ENCODE measurements at places on chromosomes 4 and X.

GRCh38 chr4:127203562-127204200, 429.1 kb upstream of the INTU start:
- DNase-seq, result peak; percentile 70

GRCh38 chr4:99324361-99324760, 3.2 kb upstream of the ADH1B start:
- no peak for DNase-seq

GRCh38 chr4:94911106-94911505, 153.4 kb downstream of the BMPR1B start:
- DNase-seq, result no peak

GRCh38 chrX:13747836-13748235, 13.3 kb downstream of the OFD1 start:
- peak; percentile 63 for DNase-seq

DNA sequence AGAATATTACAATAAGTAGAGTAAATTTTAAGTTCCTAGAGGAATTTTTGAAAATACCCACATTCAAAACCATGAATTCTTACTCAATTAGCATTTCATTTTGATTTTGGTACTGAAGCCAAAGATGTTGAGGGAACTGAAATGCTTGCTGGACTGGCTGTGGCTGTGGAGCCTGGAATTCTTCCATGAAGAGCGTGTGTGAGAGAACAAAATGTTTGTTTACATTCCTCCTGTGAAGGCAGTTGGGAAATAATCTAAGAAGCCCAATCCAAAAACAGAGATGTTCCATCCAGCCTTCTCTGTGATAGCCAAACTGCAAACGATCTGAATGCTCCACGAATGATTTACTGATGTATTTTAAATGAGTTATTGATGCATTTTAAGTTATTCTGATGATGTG, 3.8 kb upstream of the ADH1B start:
- DNase-seq, result peak; percentile 28

DNA sequence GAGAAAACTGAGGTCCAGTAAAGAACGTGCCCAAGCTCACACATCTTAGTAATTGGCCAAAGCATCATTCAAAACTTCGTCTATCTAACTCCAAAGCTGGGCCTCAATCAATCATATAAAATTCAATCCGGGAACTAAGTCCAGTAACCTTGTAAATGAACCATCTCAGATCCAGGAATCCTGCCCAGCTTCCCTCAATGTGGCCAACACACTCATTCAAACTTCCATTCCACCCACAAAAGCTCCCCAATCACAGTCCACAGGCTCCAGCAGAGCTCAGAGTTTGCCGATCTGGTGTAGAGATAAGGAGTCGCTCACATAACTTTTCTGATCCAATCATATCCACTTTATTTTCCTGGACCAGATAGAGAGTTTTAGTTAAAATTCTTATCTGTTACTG, 144.8 kb downstream of the SPATA18 start:
- DNase-seq, result no peak

- DNase-seq, result peak; percentile 18
These were observed 66.2 kb downstream of the IL15 start for GRCh38 chr4:141702472-141703182.

Data from amniotic epithelial cell (primary cell).